ENCODE measurements at places on chromosomes 2 and 18.

DNA sequence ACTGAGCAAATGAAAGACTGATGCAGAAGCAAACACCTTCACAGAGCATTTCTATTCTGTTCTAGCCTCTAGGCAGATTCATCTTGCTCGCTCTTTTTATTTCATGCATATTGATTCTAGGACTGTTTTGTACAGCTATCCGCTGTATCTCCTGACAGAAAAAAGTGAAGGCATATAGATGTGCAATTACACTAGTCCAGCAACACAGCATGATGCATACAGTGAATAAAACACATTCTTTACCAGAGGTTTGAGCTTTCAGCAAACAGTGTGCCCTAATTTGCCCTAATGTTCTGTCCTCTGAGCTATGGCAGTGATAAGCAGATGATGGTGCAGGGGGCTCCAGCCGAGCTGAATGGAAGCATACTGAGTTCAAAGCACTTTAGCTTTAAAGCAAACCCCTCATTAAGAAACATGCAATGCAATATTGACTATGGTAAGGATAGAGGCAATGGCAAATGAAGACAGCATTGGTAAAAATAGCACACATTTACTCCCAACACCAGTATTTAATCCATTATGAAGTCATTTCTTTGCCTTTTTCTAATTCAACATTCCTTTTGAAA is 141.2 kb upstream of the RGPD4 start:
- DNase-seq, result no peak

DNA sequence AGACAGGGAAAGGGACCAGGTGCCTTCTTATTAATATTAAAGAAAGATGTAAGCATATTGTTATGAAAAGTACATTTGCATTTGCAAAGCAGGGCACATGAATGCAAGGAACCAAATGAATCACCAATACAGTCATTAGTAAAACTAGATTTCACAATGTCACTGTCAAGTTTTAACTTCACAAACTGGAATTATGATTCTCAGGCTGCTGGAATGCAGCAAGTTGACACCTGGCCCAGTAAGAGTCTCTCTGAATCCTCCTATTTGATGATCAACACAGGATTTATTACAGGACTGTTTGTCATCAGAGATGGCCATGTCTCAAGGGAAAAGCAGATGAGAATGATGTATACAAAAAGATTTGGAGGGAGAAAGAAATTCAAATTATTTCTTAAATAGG is 72.9 kb upstream of the STK39 start:
- no peak for DNase-seq

DNA sequence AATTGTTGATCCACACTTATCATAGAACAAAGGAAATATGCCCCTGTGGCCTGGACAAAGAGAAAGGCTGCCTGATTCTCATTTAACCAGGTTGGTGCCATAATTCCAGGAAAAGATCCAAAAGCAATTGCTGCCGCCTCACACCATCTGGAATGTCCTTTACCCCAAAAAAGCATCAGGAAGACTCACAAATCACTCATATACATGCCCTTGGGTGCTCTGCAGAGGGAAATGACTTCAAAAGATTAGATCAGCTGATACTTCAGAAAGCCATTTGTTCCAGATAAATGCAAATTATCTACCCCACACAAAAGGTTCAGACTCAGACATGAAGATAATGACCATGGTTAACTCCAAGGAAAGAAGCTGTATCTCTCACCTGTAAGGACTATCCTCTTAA is 285.8 kb downstream of the C1D start:
- no peak for DNase-seq

DNA sequence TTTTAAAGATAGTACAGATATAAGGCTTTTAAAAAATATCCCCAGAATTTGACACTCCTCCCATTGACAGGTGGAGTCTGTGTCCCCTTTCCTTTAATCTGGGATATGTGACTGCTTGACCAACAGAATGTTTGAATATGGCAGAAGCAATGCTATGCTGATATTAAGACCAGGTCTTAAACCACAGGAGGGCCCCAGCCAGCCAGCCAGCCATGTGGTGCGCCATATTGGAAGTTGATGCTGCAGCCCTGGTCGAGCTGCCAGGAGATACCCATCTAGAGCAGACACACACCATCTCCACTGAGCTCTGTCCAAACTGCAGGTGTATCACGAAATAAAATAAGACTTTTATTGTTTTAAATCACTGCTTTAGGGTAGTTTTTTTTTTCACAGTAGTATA is 122.3 kb upstream of the CAB39 start:
- no peak for DNase-seq

- no peak for DNase-seq
Measured at GRCh38 chr2:179692610-179693009, 168.8 kb downstream of the ZNF385B start.

- no peak for DNase-seq
Measured at GRCh38 chr2:190215620-190216019, 104.0 kb downstream of the HIBCH start.

DNA sequence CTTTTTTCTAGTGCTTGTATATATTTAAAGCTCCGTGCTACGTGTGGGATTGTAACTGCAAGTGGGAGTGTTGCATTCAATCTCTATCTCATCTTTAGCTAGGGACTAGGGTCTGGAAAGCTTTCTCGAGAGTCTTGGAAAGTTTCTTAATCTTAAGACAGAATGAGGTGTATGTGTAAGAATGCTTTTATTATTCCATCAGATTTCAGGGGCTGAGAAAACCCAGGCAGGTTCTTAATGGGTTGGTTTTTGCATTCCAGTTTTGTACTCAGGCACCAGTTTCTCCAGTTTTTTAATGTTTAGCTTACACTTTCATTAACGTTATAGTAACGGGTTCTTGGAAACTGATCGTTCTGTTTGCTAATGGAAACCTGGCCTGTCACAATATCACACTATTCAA is 20.3 kb downstream of the MRPL19 start:
- no peak for DNase-seq

GRCh38 chr2:228599297-228599696 is 417.8 kb upstream of the SPHKAP start:
- no peak for DNase-seq

- no peak for DNase-seq
Measured at GRCh38 chr2:220270481-220271070, 643.1 kb downstream of the SLC4A3 start.

DNA sequence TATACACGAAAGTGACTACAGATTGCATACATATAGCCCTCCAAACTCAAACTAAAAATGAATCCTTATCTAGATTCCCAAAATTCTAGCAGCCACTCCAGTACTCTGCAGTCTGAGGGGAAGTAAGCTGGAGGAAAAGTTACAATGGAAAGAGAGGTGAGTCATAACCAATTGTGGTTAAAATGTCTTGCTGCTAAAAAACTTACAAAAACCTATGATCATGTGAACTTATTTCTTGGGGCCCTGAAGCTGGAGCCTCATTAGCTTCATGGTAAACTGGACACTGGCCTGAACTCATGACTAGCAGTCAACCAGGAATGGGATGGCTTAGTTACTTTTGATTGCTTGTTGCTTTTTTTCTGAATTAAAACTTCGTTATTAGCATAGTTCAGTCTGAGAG is 175.9 kb downstream of the SLC4A3 start:
- no peak for DNase-seq
